GM19239 (cell line): ENCODE measurements at places on chromosomes 16 and 17.

DNA sequence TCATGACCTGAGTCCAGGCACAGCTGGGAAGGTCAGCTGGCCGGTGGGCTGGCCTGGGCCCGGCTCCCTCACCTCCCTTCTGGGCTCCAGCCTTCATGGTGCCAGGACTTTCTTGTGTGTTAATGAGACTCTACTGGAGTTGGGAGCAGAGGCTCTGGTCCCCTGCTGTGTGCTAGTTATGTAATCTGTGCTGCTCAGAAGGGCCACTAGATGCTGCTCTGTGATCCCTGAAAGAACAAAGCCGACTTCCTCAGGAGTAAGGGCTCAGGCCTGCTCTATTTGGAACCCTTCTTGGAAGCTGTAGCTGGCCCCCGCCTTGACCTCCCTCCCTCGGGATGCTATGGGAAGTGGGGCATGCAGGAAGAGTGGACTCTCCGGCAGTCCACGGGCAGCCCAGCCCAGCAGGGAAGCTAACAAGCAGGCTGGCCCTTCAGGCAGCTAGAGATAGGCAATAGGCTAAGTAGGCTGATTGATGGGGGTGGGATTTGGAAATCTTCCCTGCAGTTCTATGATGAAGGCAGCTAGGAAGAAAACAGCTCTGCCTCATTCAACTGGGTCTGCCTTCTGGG is 3.3 kb upstream of the CDK5R1 start:
- DNase-seq, result peak; percentile 65

DNA sequence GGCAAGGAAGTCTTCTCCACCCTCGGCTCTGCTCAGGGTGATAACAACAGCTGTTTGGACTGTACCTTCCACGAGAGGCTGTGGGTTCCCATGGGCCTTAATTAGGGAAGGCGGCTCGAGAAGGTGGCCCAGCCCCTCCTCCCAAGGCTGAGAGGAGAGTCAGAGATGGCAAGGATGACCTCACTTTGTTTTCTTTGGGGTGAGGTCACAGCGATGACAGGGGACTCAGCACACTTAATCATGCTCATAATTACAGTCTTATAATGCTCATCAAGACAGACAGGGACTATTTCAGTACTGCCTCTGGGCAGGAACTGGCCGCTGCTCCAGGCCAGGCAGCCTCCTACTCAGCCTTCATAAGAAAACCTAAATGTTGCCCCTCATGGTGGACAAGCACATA is 19.7 kb downstream of the WFDC1 start:
- no peak for DNase-seq

DNA sequence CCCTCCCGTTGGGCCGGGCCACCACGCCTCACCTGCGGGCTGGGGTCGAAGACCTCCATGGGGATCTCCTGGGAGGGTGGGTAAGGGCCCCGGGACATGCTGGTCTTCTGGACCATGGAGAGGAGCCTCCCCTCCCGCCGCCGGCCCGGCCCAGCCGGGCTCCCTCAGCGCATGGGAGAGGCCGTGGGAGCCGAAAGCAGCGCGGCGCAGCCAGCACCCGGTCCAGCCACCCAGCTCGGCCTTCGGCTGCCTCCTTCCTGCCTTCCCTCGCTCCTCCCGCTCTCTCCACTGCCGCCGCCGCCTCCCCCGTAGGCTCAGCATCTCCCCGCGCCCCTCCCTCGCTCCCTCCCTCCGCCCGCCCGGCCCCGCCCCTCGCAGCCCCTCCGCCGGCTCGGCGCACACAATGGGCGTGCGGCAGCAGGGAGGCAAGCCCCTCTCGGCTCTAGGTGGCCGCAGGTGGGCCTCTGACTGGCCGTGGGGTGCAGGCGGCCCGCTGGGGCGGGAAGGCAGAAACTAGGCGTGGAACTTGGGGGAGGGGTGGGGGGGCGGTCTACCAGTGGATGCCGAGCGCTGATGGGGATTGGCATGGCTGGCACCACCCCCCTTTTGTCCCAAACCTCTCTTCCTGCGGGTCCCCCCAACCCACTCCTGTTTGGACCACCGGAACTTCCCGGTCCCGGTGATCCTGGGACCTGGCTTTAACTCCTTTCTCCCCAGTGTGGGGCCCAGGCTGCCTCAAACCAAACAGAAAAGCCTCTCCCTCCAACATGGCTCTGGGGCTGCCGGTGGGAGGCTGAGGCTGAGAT is at the start of gene CACNB1:
Gene CACNB1, minus strand, starts transcription at position 290 of the 806 bp plus-strand sequence. Its CDS starts 174 bp downstream, at position 116.
- DNase-seq, result peak; percentile 79

DNA sequence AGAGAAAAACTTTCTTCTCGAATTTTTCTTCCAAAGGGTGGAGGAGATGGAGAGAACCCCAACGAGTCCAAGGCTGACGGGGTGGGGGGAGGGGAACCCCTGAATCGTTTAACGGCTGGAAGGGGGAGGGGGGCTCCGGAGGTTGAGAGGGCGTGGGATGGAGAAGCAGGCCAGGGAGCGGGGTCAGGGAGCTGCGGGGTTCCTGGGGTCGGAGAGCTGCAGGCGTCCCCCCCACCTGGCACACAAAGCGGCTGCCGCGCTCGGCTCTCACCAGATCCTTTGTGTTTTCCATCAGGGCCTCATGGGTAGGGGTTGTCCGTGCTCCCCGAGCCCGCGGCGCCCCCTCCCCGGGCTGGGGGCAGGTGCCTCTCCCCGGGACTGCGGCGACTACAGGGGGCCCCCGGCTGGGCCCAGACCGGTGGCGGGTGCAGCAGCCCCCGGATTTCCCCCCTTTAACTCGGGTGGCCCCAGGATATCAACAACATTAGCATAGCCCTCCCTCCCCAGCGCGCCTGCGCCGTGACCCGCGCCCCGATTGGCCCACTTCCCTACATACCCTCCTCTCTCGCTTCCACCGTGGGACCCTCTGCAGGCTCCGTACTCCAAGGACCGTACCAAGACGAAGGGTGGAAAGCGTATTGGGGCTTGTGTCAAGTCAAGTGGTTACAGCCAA is at the start of gene MBTD1:
Gene MBTD1, minus strand, starts transcription at position 486 of the 673 bp plus-strand sequence. CDS start 34,888 bp downstream, outside the sequence.
- DNase-seq, result peak; percentile 93

DNA sequence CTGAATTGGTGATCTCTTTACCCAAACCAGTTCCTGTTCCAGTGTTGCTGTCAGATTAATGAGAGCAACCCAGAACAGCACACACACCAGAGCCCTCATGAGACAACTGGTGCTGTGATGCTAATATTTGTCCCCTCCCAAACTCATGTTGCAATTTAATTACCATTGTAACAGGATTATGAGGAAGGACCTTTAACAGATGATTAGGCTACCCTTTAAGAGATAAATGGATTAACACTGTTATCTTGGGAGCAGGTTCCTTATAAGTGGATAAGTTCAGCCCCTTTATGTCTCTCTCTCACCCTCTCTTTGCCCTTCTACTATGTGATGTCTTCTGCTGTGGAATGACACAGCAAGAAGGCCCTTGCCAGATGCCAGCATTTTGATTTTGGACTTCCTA is 1.1 kb upstream of the CCDC182 start:
- no peak for DNase-seq

- no peak for DNase-seq
Observed at GRCh38 chr17:4945944-4946280, 2.4 kb downstream of the PFN1 start.

GRCh38 chr16:75236736-75237397 is 14.6 kb downstream of the BCAR1 start:
- no peak for DNase-seq

GRCh38 chr17:66375121-66375520 is 72.7 kb downstream of the PRKCA start:
- DNase-seq, result no peak

- DNase-seq, result no peak
Observed at GRCh38 chr16:70749681-70750601, 51.0 kb downstream of the VAC14 start.
